Cortex of kidney (tissue), 1 donor: ENCODE measurements at places on chromosomes 3 and 15.

DNA sequence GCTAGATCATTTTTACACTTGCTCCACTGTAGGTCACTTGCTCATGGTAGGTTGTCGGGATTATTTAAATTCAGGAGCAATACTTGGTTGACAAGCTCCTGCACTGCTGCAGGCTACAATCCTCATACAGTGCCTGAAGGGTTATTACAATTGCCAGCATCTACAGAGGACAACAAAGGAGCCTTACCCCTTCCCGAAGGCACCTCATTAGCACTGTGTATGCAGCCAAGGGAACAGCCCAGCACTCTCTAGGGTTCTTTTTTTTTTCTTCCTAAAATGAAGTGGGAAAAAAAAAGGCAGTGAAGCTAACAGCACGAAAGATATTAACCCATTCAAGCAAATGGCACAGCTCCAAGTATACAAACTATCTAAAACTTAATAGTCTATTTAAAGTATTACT lies 142.7 kb downstream of the ULK4 start:
- no peak for DNase-seq

DNA sequence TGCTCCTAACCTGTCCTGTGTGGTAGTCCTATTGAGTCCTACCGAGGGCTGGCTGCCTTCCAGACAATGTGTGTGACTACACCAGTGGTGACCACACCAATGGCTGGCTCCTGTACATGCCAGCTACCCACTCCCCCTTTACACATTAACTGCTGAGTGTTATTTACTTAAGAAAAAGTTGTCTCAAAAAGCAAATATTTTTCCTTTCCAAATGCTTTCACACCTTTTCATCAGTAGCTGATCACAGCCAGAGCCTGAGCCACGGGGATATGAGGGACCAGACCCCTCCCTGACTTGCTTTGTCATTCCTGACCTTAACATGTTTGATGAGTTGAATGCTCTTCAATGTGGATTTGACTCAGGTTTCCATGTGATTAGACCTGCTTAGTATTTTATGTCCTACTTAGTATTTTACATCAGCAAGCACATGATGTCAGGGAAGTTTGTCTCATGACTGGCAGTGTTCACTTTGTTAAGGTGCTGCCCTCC lies 29.6 kb upstream of the GREM1 start:
- DNase-seq = no peak

DNA sequence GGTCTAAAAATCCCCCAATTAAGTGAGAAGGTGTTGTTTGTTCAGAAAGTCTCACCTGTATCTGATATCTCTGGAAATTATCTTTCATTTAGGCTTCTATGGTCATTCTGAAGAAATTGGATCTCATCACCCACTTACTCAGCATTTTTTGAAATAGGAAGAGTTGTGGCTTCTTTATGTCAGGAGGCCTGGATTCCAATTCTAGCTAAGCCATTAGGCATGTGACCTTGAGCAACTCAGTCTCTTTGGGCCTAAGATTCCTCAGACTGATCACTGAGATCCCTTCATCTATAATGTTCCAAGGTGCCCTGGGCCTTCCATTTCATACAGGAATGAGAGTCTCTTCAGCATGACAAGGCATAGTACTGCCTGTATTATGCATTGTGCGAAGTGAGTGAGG lies 70.3 kb downstream of the ARHGEF26 start:
- DNase-seq = no peak

DNA sequence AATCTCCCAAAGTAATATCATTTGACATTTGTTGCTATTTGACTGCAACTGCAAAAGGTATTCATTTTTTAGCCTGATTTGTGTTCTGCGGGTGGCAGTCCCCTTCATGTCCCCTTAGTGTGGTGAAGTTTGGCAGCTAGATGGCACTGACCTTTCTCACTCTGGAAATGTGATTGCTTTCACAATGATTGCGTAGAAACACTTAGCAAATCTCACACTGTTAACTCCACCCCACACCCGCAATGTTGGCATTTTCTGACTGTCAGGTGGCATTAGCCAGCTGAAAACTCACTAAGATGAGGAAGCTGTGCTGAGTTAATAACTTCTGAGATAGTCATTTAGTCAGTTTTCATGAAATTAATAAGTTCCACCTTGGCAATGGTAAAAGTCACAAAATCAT lies 76.9 kb downstream of the TRIM69 start:
- DNase-seq = no peak

- no peak for DNase-seq
Observed at GRCh38 chr15:32646291-32646690, 4.8 kb downstream of the SCG5 start.

GRCh38 chr3:54033761-54034160 lies 88.6 kb upstream of the CACNA2D3 start:
- DNase-seq = no peak

DNA sequence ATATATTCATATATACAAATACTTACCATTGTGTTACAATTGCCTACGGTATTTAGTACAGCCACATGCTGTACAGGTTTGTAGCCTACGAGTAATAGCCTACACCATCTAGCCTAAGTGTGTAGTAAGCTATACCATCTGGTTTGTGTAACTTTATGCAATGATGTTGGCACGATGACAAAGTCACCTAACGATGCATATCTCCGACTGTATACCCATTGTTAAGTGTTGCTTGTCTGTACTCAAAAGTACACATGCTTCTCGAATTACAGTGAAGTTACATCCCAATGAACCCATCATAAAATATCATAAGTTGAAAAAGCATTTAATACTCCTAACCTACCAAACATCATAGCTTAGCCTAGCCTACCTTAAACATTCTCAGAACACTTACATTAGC lies 327.1 kb downstream of the KBTBD8 start:
- no peak for DNase-seq

- no peak for DNase-seq
Observed at GRCh38 chr15:36024031-36024688, 478.2 kb upstream of the DPH6 start.
